ENCODE measurements at places on chromosomes 12 and 14.

- DNase-seq = no peak
Measured at GRCh38 chr12:6391013-6391412, 7.1 kb downstream of the LTBR start.

- peak; percentile 70 for DNase-seq
Measured at GRCh38 chr14:68911594-68912227, 67.4 kb downstream of the ACTN1 start.

GRCh38 chr14:50608302-50608851 lies 48.4 kb downstream of the ATL1 start:
- no peak for DNase-seq

GRCh38 chr12:53577941-53578352 lies 48.2 kb downstream of the ATF7 start:
- DNase-seq = no peak

DNA sequence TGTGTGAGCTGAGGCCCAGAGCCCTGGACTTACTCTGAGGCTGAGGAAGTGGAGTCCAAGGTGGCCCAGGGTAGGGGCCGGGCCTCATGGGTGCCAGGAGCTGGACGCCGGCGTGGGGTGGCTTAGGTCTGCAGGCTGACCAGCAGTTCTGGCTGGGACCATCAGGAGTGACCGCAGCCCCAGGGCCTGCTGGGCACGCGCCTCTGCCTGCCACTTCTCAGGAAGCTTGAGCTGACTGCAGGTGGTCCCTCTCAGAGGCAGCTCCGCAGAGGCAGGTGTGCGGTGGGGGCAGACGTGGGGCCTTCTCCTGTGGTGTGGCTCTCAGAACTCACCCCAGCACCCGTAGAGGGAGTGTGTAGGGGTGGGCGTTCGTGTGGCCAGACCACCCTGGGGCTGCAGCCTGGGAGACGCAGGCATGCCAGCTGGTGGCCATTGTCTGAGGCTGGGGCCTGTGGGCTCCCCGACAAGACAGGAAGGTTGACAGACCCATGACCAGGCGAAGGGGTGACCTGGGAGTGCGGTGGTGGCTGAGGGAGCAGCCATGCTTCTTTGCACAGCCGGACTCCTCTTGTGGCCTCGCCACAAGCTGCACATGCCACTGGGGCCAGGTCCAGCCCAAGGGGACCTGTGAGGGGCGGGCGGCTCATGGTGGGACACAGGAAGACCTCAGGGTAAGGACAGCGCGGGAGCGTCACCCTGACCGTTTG lies 40.0 kb upstream of the TEX22 start:
- no peak for DNase-seq

- DNase-seq = no peak
Measured at GRCh38 chr14:24456980-24457379, 14.4 kb upstream of the SDR39U1 start.

DNA sequence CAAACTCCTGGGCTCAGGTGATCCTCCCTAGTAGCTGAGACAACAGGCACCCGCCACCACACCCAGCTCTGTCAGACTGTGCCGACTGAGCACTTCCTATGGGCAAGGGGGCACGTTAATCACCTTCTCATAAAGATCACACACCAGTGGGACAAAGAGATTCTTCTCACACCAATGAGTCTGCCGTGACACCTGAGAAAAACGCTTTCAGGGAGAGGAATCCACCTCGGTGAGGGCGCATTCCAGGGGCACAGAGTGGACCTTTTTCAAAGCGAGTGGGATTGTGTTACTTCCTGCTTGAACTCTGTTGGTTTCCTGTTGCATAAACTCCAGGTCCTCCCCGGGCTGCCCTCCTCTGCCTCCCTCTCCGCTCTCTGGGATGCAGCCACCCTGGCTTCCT lies 17.5 kb upstream of the SCARB1 start:
- no peak for DNase-seq

GRCh38 chr12:9124383-9125031 lies 8.8 kb upstream of the A2M start:
- no peak for DNase-seq

- no peak for DNase-seq
Measured at GRCh38 chr12:89984846-89985245, 276.2 kb upstream of the ATP2B1 start.

DNA sequence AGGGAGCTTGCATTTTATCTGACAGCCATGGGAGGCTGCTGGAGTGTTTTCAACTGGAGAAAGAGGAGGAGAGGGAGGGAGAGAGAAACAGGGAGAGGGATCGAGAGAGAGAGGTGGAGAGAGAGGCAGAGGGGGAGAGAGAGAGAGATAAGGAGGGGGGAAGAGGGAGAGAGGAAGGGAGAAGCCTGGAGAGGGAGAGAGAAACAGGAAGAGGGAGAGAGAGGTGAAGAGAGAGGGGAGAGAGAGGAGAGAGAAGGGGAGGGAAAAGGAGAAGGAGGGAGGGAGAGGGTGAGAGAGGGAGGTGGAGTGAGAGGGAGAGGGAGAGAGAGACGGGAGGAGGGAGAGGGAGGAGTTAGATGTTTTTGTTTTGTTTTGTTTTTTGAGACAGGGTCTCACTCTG lies 45.6 kb downstream of the DNAH10 start:
- no peak for DNase-seq

- DNase-seq = peak; percentile 32
Measured at GRCh38 chr12:132162508-132163031, 18.3 kb downstream of the NOC4L start.

- DNase-seq = no peak
Measured at GRCh38 chr12:99984271-99985128, at the start of gene ANKS1B. TSS of gene ANKS1B (minus strand) at chr12:99984936. CDS start at chr12:99984237, 699 bp downstream.

- DNase-seq = no peak
Measured at GRCh38 chr12:100356644-100357223, at the start of gene SLC17A8. TSS of gene SLC17A8 (plus strand) at chr12:100357074. CDS start at chr12:100357392, 318 bp downstream.

- no peak for DNase-seq
Measured at GRCh38 chr14:101960225-101960624, 4.1 kb upstream of the DYNC1H1 start.

DNA sequence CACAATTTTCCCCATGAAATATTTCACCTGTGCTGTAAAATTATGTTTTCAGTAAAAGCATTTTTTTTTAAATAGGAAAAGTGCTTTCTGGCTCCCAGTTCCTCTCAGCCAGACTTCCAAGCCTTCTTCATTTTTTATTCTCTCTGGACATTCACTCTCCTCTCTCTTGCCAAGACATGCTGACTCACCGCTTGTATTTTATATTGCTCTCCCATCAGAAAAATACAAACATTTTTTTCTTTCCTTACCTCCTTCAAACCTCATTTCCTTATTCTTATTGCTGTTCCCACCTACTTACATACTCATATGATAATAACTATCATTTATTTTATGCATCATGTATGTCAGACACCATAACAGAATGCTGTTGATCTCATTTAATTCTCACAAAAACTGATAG lies 37.7 kb upstream of the ZNF641 start:
- DNase-seq = no peak

- no peak for DNase-seq
Measured at GRCh38 chr12:15001733-15002382, 29.0 kb downstream of the PDE6H start.

DNA sequence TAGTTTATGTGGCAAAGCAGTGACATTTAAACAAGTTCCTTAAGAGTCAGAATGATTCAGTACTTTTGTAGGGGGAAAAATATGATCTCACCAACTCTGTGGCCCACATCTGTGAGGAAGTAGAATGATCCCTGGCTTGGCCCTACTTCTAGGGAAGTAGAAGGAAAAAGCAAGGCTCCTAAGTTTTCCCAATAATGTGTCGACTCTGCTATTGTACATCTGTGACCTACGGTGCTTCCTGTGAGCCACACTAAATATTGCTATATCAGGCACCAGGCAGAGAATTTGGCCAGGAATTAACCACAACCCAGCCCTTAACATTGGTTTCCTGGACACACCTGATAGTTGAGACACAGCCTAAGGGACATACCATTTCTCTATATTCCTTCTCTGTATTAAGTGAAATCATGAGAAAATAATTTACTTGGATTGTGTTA lies 9.3 kb upstream of the NID2 start:
- DNase-seq = no peak

DNA sequence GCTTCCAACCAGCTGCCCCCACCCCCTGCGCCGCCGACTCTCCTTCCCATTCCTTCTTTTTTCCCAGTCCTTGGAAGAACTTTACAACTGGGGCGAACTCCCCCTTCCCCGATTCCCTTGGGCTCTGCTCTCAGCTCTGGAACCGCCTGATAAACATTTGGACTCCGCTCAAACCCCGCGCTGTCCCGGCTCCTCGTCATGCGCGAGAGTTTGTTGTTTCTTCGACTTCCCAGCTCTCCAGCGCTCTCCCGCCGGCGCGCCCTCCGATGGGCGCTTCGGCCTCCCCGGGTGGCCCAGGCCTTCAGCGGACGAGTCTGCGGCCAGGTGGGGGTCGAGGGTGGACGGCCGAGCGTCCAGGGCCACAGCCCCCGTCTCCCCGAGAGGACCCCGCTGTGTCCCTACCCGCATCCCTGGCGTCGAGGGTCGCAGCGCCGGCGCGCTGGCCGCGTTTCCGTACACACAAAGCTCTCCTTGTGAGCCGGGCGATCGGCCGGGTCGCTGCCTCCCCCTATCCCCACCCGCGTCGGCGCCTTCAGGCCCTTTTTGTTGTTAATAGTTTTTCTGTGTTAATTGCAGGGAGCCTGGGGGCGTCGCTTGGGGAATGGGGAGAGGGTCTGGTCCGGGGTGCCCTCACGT lies 847 bp downstream of the MMP14 start:
- DNase-seq = no peak

GRCh38 chr14:102878174-102878969 lies 44.1 kb upstream of the AMN start:
- DNase-seq = no peak

DNA sequence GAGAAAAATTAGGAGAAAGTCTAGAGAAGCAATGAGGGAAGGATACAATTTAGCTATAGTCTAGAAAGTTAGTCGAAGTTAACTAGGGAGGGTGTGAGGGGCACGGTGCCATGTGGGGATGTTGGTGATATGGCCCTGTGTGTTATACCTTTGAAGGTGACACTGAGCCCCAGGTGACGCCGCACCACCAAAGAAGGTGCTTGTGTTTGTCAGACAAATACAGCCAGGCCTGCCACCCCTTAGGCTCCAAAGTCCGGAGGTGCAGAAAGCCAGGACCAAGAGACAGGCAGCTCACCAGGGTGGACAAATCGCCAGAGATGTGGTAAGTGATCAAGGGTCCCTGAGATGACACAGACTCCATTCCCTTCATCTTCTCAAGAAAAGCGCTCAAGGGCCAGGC lies 1.1 kb downstream of the C1S start:
- DNase-seq = no peak

GRCh38 chr14:23561873-23562821 lies 5.4 kb downstream of the AP1G2 start:
- no peak for DNase-seq

DNA sequence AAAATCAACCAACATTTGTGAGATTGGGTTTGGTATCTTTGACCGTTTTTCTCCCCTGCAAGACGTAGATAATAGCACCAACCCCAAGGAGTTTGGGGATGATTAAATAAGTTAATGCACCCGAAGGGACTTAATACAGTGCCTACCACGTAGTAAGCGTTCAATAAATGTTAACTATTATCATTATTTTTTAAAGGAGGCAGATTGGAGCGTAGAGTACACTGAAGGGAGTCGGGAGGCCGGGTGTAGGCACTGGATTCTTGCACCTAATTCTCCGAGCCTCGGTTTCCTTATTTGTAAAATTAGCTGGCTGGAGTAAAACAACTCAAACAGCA lies 367 bp upstream of the FRS2 start:
- DNase-seq = no peak
